ENCODE measurements at places on chromosomes 7 and 10. TPM values are rescaled to one million over a fixed set of nuclear protein-coding genes. Genes with fewer than 3 reads are reported as not detected.

The BRAT1 gene
- total RNA-seq: 14.8 TPM

DNA sequence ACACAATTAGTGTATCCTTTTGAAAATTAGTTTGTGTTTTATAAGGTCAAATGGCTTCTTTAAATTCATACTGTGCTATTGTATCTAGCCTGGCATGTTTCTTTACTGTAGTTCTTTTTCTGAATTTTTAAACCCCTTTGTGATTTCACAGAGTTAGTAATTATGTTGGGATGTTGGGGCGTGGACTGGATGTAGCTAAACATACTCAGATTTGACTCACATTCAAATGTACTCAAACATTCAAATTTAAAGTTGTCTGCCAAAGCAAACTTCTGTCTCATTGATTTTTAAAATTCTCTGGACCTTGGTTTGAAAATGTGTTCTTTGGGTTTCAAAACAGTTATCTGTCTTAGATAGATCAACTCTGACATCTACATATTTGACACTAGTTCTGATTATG, 7.2 kb upstream of the NRP1 start:
- DNase-seq: no peak

The TYW1B gene
- 2.5 TPM for total RNA-seq

The TSPAN13 gene
- total RNA-seq: 8.5 TPM

DNA sequence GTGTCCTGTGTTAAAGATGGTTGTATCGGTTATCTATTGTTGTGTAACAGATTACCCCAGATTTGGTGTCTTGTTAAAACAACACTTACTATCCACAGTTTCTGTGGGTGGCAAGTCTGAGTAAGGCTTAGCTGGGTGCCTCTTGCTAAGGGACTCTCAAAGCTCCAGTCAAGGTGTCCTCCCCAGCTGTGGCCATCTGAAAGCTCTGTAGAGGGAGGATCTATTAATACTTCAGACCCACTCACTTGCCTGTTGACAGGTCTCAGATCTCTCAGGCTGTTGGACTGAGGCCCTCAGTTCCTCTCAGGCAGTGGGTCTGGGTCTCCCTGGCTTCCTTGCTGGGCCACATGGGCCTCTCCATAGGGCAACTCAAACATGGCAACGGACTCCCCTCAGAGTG, 19.6 kb downstream of the ARID5B start:
- no peak for DNase-seq

The UTF1 gene
- total RNA-seq: not detected

DNA sequence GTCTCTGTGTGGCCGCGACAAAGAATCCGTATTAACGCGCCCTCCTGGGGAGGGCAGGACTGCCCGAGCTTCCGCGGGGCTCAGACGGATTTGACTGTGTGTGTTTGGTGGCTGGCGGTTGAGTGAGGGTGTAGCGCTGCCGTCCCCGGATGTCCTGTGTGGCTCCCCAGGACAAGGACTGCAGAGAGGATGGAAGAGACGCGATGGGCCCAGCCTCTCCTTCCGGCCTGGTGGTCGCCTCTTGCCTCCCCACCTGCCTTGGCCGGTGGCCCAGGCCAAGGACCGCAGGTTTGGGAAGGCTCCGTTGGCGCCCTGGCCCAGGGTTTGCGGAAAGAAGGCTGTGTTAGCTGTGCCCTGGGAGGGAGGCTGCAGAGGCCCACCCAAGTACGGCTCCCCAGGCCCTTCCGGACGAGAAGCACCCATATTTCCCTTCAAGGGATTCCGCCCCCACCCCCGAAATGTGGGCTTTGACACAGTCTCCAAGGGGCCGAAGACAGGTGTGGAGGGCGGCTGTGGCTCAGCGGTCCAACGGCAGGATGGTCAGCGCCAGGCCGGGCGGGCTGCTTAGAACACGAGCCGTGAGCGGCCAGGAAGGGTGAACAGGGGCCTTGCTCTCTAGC, 2.3 kb downstream of the UNCX start:
- DNase-seq: peak; percentile 33

DNA sequence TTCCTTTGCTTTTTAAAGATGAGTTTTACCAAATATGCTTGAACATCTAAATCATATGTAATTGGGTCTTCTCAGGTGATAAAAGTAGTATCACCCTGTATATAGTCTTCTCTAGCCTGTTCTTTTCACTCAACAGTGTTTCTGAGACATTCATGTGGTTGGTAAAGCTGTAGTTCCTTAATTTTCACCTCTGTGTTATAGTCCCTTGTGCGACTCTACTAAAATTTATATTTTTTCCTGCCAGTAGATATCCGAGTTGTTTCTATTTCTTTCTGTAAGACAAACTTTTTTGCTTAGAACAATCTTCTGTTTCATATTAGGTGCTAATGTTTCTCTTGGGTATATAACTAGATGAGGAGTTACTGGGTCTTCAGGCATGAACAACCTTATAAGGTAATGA, 35.6 kb downstream of the SYPL1 start:
- no peak for DNase-seq

The GPRIN2 gene
- 1.2 TPM for total RNA-seq

GRCh38 chr10:88437411-88437810, 145.7 kb downstream of the RNLS start:
- no peak for DNase-seq

The PIK3AP1 gene
- total RNA-seq: 23.4 TPM

The ETV1 gene
- total RNA-seq: 6.5 TPM

GRCh38 chr10:129808092-129808983, 155.7 kb downstream of the EBF3 start:
- DNase-seq: no peak

The SH2B2 gene
- 15.6 TPM for total RNA-seq

GRCh38 chr10:17006631-17007417, 122.8 kb downstream of the CUBN start:
- DNase-seq: no peak

DNA sequence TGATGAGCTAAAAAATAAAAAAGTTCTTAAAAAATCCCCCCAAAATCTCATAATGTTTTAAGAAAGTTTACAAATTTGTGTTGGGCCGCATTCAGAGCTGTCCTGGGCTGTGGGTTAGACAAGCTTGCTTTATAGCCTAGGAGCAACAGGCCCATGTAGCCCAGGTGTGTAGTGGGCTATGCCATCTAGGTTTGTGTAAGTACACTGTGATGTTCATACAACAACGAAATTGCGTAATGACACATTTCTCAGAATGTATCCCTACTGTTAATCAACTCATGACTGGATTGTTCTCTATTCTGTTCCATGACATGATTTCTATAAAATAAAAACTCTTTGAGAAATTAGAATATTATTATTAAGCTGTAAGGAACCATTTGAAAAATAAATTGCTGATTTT, 13.0 kb downstream of the MIOS start:
- no peak for DNase-seq

- DNase-seq: no peak
Measured at GRCh38 chr10:68185085-68185484, 46.8 kb downstream of the ATOH7 start.

The ABCC2 gene
- 4.5 TPM for total RNA-seq

DNA sequence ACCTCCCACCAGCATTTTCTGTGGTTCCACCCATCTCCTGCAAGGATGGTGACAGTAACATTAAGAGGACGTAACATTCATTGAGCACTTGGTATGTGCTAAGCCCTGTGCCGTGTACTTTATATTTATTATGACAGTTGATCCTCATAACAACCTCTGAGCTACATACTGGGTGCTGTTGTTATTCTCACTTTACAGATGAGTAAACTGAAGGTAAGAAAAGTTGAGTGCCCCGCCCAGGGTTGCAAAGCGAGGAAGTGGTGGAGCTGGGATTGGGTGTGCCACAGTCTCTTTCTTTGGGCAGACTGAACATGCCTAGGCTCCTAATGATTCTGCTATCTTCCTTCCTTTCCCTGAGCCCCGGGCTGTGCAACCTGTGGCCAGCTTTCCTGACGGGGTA, 107.4 kb downstream of the SH3PXD2A start:
- DNase-seq: no peak

- DNase-seq: no peak
Measured at GRCh38 chr10:47368431-47369180, 15.5 kb downstream of the ZNF488 start.

GRCh38 chr10:4646547-4646946, 179.5 kb upstream of the AKR1E2 start:
- DNase-seq: no peak

The VTI1A gene
- 37.4 TPM for total RNA-seq

DNA sequence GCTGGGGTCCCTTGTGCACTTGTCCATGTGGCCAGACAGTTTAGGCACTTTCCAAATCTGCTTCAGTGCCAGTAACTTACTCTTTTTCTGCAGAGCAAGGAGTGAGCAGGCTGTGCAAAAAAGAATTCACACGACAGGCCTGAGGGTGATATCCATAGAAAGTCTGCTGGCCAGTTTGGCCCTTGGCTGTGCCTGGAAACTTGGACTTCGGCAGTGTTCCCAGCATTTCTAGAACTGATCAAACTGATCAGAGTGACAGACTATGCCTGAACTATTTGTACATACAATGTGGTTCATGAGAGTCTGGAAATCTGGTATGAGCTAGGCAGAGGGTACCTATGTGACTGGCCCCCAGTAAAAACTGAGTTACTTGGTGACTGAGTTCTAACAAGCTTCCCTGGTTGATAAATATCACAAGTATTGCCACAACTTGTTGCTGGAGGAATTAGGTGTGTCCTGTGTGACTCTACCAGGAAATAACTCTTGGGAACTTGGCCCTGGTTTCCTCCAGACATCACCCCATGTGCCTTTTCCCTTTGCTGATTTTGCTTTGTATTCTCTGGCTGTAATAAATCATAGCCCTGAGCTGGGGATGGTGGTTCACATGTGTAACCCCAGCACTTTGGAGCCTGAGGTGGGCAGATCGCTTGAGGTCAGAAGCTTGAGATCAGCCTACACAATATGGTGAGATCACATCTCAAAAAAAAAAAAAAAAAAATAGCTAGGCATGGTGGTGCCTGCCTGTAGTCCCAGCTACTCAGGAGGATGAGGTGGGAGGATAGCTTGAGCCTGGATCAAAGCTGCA, 3.3 kb upstream of the DENND10 start:
- DNase-seq: no peak

- no peak for DNase-seq
Measured at GRCh38 chr7:90552521-90552920, 43.6 kb upstream of the CDK14 start.

DNA sequence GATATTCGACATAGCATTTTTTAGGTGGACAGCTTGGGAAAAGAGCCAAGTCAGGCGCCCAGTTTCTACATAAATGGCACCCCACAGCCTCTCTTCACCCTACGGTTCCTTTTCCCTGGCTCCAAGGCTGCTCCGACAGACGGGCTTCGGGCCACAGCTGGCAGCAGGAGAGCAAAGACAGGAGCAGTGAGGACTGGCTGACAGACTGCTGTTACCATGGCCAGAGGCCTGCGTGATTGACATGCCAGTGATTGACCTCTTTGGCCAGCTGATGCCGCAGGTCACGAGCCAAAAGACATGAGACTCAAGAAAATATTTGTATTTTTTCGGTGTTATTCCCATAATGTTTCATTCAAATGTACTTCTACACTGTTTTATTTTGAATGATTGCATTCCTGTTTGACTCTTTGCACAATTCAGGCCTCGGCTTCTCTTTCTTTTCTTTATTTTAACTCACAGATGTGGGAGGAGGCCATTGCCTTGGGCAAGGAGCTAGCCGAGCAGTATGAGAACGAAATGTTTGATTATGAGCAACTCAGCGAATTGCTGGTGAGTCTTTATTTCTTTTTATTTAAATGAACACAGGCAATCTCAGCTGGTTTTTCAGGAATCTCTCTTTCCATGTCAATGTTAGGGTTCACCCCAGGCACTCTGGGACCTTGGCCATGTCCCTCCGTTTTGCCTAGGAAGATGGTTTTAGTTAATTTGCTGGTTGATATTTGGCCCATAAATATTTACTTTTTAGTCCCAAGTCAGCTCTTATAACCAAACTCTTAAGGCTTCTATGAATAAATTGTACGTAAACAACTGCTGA, 146.3 kb upstream of the NPS start:
- no peak for DNase-seq

GRCh38 chr7:158662610-158663427, 41.8 kb downstream of the NCAPG2 start:
- no peak for DNase-seq

GRCh38 chr7:113875224-113875623, 43.6 kb downstream of the PPP1R3A start:
- no peak for DNase-seq

DNA sequence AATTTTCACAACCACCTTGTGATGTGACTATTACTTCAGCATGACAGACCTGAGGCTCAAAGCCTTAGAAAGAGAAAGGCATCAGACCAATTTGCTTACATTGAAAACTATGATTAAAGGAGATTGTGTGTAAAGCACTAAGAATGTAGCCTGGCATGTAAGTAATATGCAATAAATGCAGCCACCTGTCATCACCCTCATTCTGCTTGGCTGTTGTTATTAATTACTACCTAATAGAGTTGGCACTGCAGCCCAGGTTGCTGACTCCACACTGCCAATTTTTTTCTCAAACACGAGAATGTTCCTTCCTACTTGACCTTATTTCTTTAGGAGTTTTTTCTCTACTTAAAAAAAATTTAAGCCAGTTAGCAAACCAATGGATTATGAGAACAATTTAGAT, 61.2 kb upstream of the NPVF start:
- DNase-seq: no peak

GRCh38 chr10:69179089-69179742, 818 bp upstream of the SUPV3L1 start:
- DNase-seq: no peak

GRCh38 chr10:6234371-6234770, 31.6 kb downstream of the PFKFB3 start:
- no peak for DNase-seq

DNA sequence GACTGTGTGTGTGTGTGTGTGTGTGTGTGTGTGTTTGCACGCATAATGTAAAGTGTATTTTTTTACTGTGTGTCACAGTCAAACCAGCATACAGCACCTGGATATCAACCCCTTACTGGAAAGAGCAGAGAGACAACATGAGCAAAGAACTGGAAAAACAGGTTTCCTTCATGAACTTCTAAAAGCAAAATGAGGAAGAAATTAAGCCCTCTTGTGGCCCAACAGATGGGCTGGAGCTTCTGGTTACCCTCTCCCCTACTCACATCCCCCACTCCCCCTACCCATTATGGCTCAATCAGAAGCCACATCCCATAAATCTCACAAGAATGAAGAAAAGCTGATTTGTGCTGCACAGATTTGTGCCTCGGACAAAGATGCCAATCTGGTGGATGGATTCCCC, 36.2 kb downstream of the PDE1C start:
- no peak for DNase-seq

- peak; percentile 44 for DNase-seq
Measured at GRCh38 chr10:43218951-43219837, 47.7 kb downstream of the RASGEF1A start.

DNA sequence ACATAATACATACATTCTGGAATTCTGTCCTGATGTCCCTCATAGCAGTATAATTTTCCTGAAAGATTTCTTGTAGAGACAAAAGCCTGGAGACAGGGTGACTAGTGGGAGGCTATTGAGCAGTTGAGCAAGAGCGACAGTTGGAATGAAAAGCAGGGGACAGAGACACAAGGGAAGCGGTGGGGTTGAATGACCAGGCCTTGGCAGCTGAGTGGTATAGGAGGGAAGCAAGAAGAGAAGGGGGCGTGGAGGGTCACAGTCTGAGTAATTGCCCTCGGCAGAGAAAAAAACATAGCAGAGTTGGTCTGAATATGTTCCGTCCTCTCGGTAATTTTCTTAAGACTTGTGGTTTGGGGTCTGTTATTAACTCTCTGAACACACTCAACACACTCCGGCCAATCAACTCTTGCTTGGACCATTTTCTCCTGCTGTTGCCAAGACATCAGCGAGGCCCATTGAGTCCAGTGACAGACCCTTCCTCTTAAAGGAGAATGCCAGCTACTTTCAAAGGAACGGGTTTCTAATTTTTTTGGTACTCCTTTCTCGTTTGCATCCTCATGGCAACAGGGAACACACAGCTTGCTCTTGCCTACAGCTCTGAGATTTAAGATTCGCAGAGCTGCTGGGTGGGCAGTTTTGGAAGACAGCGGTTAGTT, 5.3 kb upstream of the ACTR3B start:
- no peak for DNase-seq

- no peak for DNase-seq
Measured at GRCh38 chr7:132200141-132200540, 376.1 kb downstream of the PLXNA4 start.
